ENCODE measurements at places on chromosomes 3 and 15.

- no peak for DNase-seq
Observed at GRCh38 chr3:135694142-135694541, 271.4 kb upstream of the PPP2R3A start.

- no peak for DNase-seq
Observed at GRCh38 chr3:59938828-59939227, 889.0 kb upstream of the CFAP20DC start.

DNA sequence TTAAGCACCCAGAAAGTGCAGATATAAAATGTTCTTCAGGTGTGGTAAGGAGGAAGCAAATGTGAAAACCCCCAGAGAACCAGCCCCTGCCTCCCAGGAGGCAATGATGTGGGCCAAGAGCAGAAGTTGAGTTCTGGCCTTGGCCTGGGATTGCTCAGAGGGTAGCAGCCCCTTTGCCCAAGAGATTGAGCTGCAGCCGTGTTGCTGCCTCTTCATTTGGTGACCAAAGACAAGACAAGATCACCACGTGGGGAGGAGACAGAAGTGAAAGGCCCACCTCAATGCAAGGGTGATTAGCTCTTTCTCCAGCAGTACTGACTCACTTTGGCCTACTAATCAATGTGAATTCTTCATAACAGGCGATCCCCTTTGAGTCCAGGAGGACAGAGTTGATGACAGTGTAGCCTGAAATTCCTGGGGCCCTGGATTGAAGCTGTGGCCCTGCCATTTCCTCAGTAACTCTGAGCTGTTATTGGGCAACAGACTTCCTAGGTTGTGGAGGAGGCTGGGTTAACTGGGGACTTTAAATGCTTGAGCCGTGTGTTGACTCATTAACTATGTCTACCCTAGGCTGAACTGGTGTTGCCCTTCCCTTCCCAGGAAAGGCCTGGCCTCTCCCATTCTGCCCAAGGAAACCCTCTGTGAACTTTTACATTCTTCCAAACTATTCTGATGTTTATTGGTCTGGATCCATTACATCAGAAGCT, 86.5 kb downstream of the ST6GAL1 start:
- DNase-seq: no peak

GRCh38 chr15:71853543-71853942, 43.2 kb downstream of the NR2E3 start:
- DNase-seq: no peak

DNA sequence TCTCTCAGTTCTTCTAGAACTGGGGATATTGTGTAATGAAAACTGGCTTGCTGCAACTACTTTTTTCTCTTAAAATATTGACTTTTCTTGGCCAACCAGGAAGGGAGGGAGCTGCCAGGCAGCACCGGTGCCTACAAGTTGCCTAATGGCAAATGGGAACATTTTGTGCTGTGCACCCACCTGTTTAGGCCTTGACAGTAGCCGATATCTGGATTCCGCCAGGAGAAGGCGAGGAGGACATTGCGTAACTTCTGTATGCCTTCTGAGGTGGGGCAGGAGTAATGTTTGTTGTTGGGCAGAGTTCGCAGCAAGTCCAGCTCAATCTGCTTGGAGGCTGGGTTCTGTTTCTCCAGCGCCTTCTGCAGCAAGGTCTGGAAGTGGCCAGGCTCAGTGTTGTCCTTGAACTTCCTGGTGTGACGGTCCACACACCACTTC, 64.9 kb downstream of the TBC1D2B start:
- no peak for DNase-seq

- no peak for DNase-seq
Observed at GRCh38 chr3:163644172-163644571, 1434.1 kb downstream of the SI start.

DNA sequence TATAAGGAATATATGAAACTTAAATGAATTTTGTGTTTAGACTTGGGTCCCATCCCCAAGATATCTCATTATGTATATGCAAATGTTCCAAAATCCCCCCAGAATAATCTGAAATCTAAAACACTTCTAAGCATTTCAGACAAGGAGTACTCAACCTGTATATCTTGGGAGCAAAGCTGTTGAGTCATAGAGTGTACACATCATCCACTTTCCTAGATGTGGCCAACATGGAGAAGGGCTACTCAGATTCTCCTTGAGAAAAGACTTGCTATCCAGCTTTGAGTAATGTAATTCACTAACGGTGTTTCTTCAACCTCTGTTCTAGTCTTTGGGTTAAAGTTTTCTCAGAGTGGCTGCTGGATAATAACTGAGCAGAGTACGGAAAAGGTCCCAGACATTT, 215.5 kb upstream of the POU1F1 start:
- no peak for DNase-seq

GRCh38 chr15:71278989-71279756, 163.9 kb downstream of the THSD4 start:
- no peak for DNase-seq

- no peak for DNase-seq
Observed at GRCh38 chr3:111989061-111989678, 9.6 kb upstream of the TAGLN3 start.

- no peak for DNase-seq
Observed at GRCh38 chr3:152302521-152303021, 33.8 kb downstream of the MBNL1 start.

GRCh38 chr3:160747422-160747821, 8.6 kb upstream of the PPM1L start:
- DNase-seq: no peak

GRCh38 chr3:120093119-120093910, 932 bp downstream of the GSK3B start:
- DNase-seq: no peak

GRCh38 chr15:38068626-38069391, 134.4 kb downstream of the TMCO5A start:
- DNase-seq: no peak

GRCh38 chr3:100852840-100853239, 140.4 kb downstream of the ABI3BP start:
- no peak for DNase-seq

- DNase-seq: no peak
Observed at GRCh38 chr15:75684648-75685047, 28.0 kb downstream of the CSPG4 start.

GRCh38 chr3:32913790-32914446, 37.5 kb upstream of the CCR4 start:
- DNase-seq: no peak

DNA sequence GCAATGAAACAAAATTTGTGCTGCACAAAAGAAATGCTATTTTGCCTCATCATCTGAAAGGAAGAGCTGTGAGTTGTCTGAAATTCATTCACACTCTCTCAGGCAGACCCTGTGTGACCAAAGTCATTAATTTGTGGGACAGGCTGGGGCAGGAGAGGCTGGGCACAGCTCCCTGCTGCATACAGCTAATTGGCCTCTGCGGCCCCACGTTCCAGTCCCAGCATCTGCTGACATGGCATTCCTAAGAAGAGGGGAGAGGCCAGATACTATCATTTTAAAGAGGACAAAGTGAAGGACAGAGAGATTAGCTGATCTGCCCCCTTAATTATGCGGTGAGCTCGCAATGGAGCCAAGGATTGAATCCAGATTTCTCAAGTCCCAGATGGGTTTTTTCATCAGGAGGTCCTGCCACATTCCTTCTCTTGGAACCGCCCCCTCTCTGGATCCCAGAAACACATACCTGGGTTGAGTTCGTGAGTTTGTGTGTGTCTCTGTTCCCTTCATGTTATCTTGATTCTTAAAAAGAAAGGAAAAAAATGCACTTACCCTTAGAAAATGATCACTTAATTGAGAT, 25.1 kb downstream of the POLR2M start:
- no peak for DNase-seq

GRCh38 chr15:71646767-71647486, 163.4 kb upstream of the NR2E3 start:
- no peak for DNase-seq

DNA sequence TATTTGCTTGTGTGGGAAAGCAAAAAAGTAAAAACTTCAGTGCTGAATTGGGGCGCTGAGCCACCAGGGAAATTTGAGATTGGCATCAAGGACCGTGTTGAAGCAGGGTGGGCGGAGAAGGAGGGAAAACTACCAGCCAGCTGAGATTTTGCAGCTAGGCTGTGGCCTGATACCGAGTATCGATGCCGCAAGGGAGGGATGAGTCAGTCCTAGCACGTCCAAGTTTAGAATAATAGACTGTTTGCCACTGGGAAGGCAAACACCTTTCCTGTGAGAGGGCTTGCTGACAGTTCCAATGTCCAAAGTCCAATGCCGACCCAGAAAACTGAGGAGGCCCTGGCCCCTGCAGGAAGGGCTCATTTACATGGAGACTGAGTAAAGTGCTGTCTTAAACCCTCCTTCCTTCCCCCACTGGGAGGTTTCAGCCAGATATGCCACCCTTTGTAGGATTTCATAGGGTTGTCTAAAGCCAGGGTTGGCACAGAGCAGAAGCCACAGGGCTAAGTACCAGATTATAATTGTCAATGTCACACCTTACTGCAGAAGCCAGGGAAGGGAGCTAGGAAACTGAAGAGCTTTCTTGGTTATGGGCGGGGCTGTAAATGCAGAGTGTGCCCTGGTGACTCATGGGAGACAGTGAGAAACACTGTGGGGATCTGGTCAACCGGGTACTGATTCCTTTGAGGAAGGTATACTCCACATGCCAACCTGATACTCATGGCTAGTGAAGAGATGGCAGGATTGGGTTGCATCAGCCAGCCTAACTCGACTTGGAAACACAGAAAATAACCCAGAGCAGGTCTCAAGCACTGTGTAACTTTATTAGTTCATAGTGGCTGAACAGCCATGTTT, 28.4 kb upstream of the PIK3CB start:
- DNase-seq: no peak

- no peak for DNase-seq
Observed at GRCh38 chr3:66165660-66166059, 55.1 kb upstream of the SLC25A26 start.

DNA sequence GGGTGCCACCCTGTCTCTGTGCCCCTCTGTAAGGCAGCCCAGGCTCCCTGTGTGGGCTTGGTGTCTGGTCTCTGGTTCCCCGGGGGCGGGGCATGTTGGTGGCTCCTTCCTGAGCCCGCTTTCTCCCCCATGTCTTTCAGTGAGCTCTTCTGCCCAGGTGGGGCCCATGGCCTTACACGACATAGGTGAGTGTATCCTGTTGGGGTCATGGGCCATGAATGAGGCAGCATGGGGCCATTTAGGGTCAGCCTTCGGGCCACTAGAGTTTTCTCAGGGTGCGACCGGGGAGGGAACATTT, 195.1 kb downstream of the UBE3A start:
- no peak for DNase-seq

DNA sequence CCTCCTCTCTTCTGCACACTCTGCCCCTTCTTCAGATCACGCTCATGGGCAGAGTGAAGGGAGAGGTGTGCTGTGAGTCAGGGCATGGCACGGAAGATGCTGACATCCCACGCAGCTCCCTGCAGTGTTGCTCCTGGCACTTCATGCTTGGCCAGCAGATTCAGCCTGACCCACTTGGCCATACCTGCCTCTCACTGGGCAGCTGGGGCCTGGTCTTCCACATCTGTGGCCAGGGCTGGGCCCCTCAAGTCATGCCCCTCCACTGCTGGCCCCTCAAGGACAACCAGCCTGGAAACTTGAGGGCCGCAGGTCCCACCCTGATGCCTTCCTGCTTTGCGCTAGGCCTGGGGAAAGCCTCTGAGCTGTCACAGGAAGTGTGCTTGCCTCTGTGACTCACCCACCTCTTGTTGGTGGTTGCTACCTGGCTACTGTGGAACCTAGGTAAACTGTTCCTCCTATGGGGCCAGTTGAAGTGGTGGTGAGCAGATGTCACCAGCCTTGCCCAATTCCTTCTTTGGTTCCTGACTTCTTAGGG, 48.7 kb downstream of the BSN start:
- no peak for DNase-seq

DNA sequence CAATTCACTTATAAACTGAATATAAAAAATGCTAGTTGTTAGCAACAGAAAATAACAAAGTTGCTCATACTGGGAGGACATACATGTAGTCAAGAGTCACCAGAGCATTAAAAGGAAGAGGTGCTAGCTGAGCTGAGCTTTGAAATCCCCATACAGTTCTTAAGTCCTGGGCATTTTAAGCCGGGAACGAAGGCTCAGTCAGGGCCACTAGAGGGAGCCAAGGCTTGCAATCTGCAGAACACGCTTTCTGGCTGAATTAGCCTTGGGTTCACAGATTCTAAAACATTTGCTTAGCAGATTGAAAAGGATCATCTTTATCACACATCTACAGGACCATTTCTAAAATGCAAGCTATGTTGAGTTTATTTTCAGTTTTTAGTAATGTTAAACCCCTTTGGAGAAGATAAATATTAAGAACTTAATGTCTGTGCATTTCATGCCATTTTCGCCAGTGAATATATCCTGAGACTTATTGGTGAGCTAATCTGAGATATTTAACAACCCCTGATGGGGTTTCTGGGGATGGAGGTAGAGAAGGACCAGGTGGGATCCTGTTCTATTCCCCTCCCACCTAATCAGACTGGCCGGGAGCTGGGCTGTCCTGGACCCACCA, 26.3 kb upstream of the MNS1 start:
- DNase-seq: peak; percentile 30

DNA sequence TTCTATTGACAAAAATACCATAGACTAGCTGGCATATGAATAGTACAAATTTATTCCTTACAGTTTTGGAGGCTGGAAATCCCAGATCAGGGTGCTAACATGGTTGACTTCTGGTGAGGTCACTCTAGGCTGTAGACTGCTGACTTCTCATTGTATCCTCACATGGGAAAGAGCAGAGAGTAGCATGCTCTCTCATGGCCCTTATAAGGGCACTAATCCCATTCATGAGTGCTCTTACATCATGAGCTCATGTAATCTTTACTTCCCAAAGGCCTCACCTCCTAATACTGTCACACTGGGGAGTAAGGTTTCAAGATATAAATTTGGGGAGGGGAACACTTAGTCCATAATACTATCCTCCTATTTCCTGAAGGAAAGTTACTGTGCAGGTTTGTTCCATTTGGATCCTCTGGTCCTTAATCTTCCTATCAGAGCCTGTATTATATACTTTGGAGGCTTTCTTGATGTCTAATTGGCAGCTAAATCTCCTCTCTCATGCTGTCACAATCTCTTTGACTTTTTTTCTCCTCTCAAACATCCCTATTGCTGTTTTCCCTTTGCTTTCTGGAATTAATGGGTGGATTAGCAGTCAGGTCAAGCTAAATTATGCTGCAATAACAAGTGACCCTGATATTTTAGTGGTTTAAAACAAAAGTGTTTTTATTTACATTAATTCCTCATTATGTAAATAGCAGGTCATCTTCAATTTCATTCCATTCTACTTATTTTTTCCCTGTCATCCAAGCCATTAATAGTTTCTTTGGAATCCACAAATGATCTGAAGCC, 23.1 kb upstream of the LEKR1 start:
- DNase-seq: no peak

DNA sequence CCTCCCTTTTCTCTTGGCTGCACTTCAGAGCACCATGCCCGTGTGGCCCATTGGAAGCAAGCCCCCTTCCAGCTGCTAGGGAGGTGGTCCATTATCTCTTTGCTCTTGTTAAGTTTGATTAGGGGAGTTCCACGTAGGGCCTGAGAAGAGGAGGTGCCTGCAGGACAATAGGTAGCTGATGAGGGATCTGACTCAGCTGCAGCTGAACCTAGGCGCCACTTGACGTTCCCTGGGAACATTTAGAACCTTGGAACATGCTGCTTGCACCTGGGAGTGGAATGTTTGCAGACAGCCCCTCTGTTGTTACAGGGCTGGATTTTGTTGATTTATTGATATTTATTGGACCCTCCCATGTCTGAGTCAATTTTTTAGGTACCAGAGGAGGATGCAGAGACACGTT, 4.7 kb downstream of the SMAD3 start:
- DNase-seq: no peak
